ENCODE measurements at places on chromosomes 7 and 10.
A peak's percentile ranks its signal among the peaks of the same experiment; 100 is the strongest.

GRCh38 chr7:8022628-8023027 is 54.0 kb downstream of the GLCCI1 start:
- DNase-seq, result no peak

- no peak for DNase-seq
These were observed 31.4 kb downstream of the ZNF438 start for GRCh38 chr10:31000071-31000782.

GRCh38 chr7:40194745-40195144 is 59.9 kb downstream of the SUGCT start:
- no peak for DNase-seq

GRCh38 chr7:100545360-100546128 is 6.5 kb downstream of the AGFG2 start:
- DNase-seq, result no peak

- DNase-seq, result no peak
These were observed 165.0 kb upstream of the TCF7L2 start for GRCh38 chr10:112785089-112785488.

DNA sequence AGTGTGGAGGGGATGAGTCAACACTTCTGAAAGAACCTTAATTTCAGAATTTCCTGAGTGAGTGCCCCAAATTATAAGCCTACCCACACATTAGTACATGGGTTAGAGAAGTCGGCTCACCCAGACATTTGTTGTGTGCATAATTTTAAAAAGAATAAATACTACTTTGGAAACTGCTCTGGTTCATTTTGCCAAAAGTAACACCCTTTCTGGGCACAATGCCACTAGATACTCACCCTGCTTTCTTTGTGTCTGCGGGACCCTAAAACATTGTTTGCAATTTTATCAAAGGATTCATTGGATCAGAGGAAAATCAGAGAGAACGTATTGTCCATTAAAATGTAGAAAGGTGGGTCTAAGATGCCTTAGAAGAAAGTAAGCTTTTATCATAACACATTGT is 245.5 kb upstream of the NRP1 start:
- no peak for DNase-seq

- DNase-seq, result no peak
These were observed 2.0 kb downstream of the RTKN2 start for GRCh38 chr10:62266611-62267010.

- no peak for DNase-seq
These were observed 4.7 kb upstream of the EIF5AL1 start for GRCh38 chr10:79507440-79508167.

GRCh38 chr10:90966146-90966545 is 45.3 kb upstream of the ANKRD1 start:
- DNase-seq, result no peak

DNA sequence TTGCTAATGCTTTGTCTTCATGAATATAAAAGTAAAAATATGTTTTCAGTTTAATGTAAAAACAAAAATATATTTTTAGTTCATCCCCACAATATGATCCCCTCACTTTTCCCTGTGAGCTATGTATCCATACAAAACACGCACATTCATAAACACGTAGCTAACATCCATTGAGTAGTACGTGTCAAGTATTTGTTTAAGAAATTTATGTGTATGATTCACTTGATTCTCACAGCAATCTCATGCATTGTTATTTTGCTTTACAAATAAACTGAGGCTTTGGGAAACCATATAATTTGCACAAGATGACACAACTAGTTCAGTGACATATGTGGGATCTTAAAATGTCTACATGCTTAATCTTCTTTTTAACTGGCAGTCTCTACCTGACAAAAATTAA is 329.6 kb upstream of the SEMA3C start:
- DNase-seq, result no peak

DNA sequence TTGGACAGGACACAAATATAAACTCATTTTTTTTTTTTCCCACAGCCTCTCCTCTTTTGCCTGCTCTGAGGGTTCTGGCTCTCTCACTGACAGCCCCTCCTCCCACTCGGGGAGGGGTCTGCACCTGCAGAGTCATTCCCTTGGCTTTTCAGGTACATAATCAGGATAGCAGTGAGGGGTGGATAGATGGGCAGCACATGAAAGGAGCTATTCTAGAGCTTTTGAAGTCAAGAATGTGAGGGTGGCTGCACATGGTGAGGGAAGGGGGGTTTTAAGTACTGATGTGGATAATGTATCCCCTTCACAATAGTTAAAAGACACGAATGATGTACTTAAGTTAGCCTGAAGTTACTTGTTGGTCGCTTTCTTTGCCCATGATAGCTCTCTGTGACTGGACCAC is 76.2 kb downstream of the CFAP58 start:
- no peak for DNase-seq

DNA sequence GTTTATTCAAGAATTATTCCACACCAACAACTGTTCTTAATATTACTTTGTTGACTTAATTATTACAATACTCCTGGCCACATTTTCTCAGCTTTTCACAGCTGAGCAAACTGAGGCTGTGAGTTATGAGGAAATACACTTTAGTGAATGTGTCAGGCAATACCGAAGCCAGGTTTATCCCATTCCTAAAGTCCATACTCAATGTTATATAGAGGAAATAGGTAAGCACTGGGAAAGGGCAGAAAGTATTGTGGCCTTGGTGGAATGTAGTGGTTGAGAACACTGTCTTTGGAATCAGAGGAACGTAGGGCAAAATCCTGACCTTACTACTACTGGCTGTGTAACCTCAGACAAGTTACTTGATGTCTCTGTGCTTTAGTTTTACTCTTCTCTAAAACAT is 110.8 kb downstream of the CD36 start:
- DNase-seq, result no peak

- DNase-seq, result no peak
These were observed 94.6 kb upstream of the FAM180A start for GRCh38 chr7:135843214-135843613.

DNA sequence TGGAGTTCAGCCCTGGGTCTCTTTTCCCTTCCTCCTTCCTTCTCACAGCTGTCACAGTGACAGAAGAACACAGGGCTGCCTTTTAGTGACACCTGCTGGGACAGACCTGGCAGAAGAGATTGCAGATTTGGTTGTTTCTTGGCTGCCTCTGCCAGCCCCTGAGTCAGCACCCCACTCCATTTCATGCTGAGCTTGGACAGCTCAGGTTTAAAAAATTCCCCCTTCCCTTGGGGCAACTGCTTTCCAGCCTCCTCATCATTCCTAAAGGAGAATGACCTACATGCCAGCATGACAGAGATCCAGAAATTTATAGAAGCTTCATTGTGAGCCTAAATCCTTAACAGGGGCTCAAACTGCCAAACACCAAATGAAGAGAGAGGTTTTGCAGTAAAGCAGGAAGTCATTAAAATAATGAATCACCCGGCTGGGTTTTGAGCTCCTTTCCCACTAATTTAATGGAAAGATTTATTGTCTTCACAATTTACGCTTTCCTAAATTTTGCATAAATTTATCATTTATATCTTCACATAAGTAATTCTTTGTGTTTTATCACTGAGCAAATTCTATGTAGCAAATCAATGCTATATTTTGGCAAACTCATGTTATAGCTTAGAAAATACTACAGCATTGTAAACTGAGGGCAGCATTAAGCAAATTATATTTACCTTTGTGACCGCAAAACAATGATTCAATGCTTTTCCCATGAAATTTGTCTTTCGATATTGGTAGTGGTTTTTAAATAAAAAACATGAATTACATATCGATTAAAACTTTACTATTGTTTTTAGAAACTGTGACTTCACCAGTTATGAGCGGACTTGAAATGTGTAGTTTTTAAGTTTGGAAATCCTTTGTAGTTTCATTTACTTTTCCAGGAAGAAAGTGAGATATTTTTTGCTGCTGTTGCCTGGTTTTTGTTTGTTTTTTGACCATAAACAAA is 399.5 kb upstream of the ANKRD30A start:
- peak; percentile 78 for DNase-seq

DNA sequence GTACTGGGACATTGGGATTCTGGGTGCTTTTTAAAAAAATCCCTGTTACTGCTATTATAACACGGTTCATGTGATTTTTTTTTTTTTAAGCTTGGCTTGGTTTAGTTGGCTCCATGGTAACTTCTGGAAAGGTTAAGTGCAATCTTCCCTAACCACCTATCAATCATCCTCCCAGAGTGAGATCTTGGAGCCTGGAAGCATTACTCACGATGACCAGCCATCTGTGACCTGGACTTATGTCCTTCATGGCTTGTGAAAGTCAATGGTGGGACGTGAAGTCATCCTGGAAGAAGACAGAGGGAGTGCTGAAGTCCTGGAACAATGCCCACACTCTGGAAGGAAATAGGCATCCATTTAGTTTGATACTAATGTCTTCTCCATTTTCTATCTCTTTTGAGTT is 135.5 kb upstream of the FRMD4A start:
- DNase-seq, result no peak

DNA sequence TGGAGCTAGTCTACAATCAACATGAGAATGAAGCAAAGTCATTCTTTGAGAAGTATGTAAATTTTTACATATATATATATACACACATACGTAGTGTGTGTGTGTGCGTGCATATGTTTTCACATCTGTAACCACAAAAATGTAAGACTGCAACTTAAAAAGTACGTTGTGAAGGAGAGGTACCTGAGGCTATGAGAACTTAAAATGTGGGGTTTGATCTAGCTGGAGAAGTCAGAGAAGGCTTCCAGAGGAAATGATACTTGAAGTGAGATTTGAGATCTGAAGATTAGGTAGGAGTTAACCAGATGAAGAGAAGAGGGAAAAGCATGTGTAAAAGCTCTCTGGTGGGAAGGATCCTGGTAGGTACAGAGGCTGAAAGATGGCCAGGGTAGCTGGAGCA is 5.8 kb downstream of the TAF5 start:
- no peak for DNase-seq

DNA sequence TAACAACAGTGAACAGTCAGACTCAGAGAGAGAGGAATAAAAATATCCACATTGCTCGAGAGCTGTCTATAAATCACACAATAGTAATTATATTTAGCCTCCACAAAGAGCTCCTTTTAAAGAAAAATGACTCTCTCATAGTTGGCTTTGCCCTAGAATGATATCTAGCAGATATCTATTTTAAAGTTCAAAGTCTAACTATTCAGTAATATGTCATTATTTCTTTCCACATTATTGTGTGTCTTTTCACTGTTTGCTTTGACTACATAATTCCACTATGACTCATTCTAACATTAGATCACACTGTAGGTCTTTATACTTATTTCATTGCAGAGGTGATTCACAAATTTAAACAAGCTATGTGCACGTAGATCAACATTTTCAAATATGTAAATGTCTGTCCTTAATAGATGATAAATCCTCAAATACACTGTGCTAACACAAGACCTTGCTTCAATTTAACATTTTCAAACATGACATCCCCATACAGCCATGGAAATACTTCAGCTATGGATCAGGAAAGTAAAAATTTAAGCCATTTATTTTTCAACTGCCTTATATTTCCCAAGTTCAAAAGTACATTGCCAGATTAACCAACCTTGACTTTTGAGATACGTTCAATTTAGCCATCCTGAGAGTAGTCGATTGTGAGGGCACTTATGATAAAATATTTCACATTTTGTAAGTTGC is 99.9 kb upstream of the AKR1E2 start:
- no peak for DNase-seq

GRCh38 chr10:3068201-3068967 is 1.0 kb downstream of the PFKP start:
- no peak for DNase-seq

DNA sequence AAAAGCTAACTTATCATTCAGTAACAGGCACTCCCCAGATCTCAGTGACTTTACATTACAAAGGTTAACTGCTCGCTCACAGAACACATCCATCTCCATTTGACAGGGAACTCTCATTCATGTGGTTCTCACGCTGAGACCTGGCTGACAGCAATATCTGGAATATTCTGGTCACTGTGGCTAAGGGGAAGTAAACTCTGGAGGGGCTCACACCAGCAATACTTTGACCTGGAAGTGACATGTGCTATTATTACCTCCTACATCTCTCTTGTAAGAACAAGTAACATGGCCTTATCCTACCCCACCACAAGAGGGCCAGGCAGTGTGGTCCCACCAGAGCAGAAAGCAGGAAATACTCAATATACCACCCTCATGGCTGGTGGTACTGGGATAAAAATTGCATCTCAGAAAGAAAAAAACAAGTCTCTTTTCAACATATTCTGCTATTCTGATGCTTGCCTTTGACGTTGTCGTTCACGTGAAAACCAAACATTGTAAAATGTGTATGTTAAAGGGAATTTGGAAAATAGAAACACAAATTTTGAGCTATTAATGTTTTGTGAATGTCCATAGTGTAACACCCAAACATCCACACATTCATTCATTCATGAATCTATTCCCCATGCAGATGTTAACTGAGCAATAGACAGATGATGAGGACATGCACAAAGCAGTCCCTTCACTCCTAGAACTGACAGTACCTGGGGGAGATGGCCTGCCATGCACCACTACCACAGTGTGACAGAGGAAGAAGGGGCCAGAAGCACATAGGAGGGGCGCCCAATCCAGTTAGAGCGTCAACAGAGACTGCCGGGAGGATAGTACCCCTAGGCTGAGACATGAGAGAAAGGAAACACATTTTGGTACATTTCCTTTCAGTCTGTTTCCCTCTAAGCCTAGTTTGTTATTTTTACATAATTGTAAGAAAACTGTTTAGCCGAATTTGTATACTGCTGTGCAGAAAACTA is 166.0 kb upstream of the SP4 start:
- peak; percentile 47 for DNase-seq

- DNase-seq, result no peak
These were observed 2.5 kb downstream of the RAPGEF5 start for GRCh38 chr7:22354462-22354861.

DNA sequence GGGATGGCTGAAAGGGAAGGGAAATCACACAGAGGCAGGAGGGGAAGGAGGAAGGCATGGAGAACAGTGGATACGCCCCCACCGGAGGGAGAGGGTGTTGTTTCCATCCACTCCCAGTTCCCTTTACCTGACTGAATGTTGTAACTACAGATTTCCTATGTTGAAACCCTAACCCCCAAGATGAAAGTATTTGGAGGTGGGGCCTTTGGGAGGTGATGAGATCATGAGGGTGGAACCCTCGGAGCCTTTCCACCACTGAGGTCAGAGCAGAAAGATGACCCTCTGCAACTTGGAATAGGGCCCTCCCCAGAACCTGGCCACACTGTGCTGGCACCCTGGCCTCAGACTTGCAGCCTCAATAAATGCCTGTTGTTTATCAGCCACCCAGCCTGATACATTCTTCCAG is 48.6 kb upstream of the CNPY1 start:
- DNase-seq, result no peak

- peak; percentile 15 for DNase-seq
These were observed 123.8 kb upstream of the PRPS1L1 start for GRCh38 chr7:18151422-18151821.

DNA sequence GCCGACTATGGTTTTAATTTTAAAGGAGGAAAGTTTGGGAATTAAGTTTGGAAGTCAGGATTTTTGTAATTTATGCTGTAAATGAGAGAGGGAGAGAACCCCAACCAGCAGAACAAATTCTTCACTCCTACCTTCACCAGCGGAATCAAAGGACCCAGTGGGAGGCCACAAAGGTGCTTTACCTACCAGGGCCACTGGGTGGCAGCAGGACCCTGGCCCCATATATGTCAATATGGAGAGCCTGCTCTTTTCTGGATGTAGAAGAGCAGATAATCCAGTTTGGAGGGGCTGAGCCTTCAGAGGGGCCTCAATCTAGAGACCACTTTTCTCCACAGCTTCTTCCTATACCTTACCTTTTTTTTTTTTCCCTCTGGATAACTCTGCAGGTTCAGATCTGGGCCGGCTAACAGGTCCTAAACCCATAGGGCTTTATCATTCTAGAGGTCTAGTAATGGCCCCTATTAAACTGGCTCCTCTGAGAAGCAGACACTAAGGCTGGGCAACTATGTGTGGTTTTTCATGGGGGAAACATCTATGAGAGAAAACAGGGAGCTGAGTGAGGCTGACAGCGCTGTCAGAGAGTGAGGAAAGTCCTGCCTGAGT is 8.5 kb upstream of the SCD start:
- DNase-seq, result no peak

Data from NCI-H748 treated with DMSO at 0.1 percent for 48 hours (cell line).